Esophagus squamous epithelium (tissue), 5 donors: ENCODE measurements at places on chromosomes 3 and 15. TPM values are rescaled to one million over a fixed set of nuclear protein-coding genes. Genes with fewer than 3 reads are reported as not detected.

The CHRNA3 gene
- total RNA-seq, result 0.18 TPM

The BTLA gene
- 0.57 TPM for total RNA-seq

The DISP2 gene
- total RNA-seq, result not detected

The CKMT1B gene
- total RNA-seq, result 60.7 TPM

The MCTP2 gene
- 11.2 TPM for total RNA-seq
